ENCODE measurements at places on chromosomes 13 and 19.

GRCh38 chr19:12996406-12997094 lies 1.3 kb downstream of the NFIX start:
- no peak for DNase-seq

DNA sequence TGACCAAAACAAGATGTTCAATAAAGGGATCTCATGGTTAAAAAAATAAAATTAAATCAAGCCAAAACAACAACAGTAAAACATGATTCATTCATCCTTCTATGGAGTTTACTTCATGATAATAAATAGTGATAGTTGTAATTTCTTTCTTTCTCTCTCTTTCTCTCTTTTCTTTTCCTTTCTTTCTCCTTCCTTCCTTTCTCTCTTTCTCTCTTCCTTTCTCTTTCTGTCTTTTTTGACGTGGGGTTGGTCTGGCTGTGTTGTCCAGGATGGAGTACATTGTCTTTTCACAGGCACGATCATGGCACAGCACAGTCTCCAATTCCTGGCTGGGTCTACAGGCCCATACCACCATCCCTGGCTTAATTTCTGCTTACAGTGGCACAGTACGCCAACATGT lies 29.1 kb upstream of the PCCA start:
- no peak for DNase-seq

DNA sequence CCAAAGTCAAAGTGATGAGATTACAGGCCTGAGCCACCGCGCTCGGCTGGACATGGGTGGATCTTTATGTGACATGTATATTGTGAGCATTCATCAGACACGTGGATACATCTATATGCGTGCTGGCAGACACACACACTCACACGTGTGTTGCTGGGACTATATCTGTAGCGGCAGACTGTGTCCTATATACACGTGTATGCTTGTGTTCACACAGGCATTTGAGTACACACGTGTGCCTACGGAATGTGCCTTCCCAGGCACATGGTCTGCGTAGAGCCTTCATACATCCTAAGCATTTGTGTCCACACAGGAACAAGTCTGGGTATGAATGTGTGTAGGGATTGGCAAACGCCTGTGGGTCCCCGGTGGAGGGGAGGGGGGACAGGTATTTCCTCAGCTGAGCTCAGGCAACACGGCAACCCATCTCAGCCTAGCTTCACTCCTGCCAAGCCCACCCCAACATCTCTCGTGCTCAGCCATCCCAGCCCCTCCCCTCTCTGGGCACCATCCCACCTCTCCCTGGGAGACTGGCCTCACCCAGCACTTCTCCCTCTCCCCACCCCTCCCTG lies 2.6 kb downstream of the UNC13A start:
- DNase-seq, result no peak

- DNase-seq, result no peak
These were observed 8.1 kb upstream of the FPR3 start for GRCh38 chr19:51786646-51787494.
